ENCODE measurements at places on chromosomes 2 and 18. TPM values are rescaled to one million over a fixed set of nuclear protein-coding genes. Genes with fewer than 3 reads are reported as not detected.

The IL36A gene
- not detected for total RNA-seq

The ZAP70 gene
- total RNA-seq, result 0.12 TPM

The SNTG2 gene
- not detected for total RNA-seq

The GPAT2 gene
- not detected for total RNA-seq

The UXS1 gene
- total RNA-seq, result 51.5 TPM

The PCARE gene
- not detected for total RNA-seq

The GALNT14 gene
- total RNA-seq, result 44.6 TPM

The ITGAV gene
- total RNA-seq, result 88.2 TPM

The SLC25A52 gene
- not detected for total RNA-seq

The DTNA gene
- total RNA-seq, result 0.31 TPM

The MAP3K19 gene
- total RNA-seq, result not detected

The PSD4 gene
- total RNA-seq, result 11.5 TPM

The IKZF2 gene
- total RNA-seq, result 0.37 TPM

The RAB17 gene
- 0.29 TPM for total RNA-seq

The GRB14 gene
- 5.0 TPM for total RNA-seq

The UGT1A4 gene
- 0.07 TPM for total RNA-seq

The OTOF gene
- 0.13 TPM for total RNA-seq

The C2orf78 gene
- total RNA-seq, result not detected

The SPEG gene
- total RNA-seq, result 7.0 TPM

The SERPINB13 gene
- not detected for total RNA-seq

The CDK15 gene
- not detected for total RNA-seq

The SLC8A1 gene
- total RNA-seq, result 0.29 TPM
